ENCODE measurements at places on chromosomes 5 and 9.

- DNase-seq = no peak
Measured at GRCh38 chr9:4553951-4554381, 63.7 kb downstream of the SLC1A1 start.

DNA sequence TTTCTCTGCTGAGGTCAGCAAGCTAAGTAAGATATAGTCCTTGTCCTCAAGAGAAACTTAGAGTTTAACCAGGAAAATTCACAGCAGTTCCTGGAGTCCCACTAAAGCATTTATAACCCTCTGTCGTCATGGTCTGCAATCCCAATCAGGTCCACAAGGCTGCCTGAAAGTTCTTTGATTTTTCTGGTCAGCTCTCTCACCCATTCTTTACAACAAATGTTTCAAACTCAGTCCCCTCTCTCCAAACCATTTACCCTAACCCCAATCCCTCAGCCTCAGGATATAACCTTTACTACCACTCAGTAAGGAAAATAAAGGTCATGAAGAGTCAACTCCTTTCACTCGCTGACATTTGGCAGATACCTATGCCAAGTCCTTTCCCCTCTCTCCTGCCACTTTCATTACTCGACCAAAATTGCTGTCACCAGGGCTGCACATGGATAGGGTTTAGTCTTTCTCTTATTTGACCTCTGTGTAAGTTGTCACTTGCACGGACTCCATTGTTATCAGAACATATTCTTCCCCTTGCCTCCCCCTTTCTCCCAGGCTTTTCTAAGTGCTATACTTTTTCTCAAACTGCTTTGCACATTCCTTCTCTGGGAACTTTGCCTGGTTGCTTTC lies 936.6 kb downstream of the NR2F1-AS1 start:
- no peak for DNase-seq

GRCh38 chr5:100787648-100788047 lies 115.4 kb downstream of the ST8SIA4 start:
- DNase-seq = no peak

DNA sequence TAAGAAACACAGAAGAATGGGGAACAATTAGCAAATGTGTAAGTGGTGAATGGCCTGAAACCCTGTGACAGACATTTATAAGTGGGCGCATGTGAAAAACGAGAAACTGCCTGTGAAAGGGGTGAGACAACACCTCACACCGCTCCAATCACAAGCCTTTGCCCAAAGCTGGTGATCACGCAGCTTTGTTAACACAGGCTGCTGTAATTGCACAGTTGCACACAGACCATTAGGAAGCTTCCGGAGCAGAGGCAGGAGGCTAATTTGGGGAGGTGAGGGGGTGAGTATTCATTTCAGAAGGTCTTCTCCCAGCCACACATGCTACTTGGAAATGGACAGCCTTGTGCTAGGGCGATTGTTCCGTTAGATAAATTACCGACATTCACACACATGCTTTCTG lies 294.0 kb downstream of the MED10 start:
- no peak for DNase-seq

GRCh38 chr9:132694144-132694543 lies 23.9 kb downstream of the GTF3C4 start:
- DNase-seq = no peak

DNA sequence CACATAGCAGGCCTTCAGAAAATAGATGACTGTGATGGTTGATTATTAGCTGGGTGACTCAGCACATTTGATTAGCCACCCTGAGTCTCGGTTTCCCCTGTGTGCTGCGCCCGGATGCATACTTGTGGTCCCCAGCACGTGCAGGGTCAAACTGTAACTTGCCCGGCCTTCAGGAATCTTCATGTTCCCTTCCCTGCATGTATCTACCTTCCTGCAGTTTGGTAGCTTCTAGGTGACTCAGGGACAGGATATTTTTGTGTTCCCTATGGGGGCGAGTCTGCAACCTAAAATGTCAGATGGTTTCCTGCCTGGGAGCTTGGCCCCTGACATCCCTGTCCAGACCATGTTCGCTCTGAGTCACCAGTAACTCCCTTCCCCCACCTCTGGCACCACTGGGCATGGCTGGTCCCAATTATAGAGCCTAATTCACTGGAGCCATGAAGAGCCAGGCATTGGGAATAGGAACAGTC lies 13.2 kb downstream of the PTGS1 start:
- DNase-seq = no peak

DNA sequence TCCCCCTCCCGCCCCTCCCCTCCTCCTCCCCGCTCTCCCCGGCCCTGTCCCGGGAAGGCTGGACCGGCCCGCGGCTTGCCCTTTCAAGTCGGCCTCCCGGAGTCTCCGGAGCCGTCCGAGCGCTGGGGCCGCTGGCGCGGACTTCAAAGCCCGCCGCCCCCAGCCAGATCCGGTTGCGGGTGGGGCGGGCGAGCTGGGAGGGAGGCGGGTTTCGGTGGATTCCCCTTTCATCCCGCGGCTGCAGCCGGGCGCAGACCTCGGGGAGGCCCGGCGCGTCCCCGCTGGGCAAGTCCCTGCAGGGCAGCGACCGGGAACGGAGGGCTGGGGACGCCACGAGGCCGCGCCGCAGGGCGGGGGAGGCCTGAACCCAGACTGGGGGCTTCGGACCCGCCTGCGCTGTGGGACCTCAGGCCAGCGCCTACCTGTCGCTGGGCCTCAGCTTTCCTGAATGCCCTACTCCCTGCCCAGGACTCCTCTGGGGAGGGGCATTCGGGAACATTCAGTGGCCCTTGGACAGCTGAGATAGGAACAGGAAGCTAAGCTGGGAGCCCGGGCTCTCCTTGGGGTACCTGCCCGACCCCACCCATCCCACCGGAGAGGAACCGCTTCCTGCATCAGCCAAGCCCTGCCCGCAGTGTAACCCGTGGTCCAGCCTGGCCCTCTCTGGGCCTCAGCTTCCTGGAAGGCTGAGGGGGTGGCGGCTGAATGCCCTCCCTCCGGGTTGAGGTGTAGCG lies 23.4 kb downstream of the C9orf50 start:
- peak; percentile 34 for DNase-seq

DNA sequence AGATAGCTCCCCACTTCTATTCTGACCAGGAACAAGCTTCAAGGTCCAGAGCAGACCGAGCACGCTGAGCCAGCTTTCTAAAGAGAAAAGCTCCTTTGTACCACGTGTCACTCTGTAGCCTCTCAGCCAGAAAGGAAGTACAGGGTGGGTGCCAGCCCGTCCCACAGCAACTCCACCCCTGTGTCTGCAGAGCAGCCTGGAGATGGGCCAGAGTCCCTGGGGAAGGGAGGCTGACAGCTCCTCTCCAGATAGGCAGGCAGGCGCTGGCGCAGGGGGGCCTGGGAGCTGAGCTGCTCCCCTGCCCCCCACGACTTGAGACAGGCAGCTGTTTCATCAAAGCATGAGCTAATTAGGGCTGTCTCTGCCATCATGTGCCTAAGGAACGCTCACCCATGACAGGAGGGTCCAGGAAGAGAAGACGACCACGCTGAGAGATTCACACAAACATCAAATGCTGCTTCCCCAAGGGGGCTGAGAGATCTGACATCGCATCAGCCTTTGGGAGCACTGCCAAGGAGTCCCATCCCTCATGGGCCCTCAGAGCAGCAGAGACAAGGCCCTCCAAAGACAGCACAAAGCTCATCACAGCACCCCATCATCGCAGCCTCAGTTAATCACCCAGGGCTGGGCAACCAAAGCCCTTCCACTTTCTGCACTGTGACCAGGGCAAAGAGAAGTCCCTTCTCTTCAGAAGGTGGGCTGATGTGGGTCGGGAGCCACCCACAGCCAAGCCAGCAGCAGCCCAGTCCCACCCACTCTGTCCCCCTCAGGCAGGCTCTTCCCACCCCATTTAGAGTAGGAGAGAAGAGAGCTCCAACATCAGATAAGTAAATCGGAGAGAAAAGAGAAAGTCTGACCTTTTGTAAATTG lies 78.5 kb upstream of the LRRTM2 start:
- peak; percentile 5 for DNase-seq

- DNase-seq = no peak
Measured at GRCh38 chr9:38082446-38083287, 13.6 kb upstream of the SHB start.

- DNase-seq = no peak
Measured at GRCh38 chr9:113143432-113144227, 7.2 kb upstream of the SLC31A2 start.

- DNase-seq = no peak
Measured at GRCh38 chr5:14417276-14417730, 164.3 kb upstream of the OTULINL start.

GRCh38 chr5:151001436-151001835 lies 19.0 kb upstream of the GPX3 start:
- DNase-seq = no peak

- DNase-seq = no peak
Measured at GRCh38 chr5:4584982-4585381, 555.1 kb upstream of the ADAMTS16 start.

DNA sequence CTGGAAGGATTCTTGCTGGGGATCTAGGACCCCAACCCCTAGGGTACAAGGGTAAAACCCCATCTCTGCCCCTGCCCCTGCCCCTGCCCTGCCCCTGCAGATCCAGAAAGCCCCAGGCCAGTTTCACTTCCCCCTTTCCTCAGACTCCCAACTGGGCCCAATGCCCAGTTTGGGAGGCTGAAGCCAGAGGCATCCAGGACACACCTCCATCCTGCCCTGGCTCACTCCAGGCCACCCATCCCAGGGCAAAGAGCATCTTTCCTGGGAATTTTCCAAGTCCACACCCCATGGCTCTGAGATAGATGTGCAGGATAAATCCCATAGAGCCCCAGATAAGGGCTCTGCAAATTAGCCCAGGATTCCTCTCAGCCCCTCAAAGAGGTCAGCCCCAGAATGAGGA lies 17.4 kb downstream of the CNTFR start:
- DNase-seq = no peak

DNA sequence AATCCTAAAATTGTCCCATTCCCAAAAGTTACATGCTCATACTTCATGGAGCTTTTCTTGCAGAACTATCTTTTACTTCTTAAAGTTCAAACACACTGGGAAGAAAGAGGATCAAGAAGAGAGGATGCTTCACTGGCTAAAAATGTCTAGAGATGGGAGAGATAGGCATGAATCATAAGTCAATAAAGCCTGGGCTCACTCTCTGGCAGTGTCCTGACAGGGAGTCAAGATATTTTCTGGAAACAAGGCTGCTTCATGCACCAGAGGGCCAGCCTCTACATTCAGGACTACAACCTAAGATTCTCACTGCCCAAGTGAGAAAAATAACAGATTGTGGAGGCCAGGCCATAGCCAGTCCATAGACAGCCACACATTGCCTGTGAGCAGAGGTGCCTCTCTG lies 1358.4 kb downstream of the EFNA5 start:
- no peak for DNase-seq

DNA sequence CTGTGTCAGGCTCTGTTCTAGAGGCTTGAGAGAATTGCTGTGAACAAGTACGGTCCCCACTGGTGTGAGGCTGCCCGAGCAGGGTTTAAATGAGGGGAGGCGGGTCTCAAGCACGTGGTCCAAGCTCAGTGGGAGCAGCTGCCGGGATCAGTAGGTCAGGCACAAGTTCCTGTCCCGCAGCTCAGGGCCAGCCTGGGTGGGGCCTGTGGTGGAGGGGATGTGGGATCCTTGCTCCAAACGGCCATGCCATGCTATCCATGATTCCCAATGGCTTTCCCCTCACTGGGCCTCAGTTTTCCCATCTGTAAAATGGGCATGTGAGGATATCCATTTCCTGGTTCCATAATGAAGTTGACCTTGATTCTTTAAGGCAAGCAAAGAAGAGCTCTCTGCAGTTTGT lies 17.1 kb downstream of the OBP2B start:
- no peak for DNase-seq

- DNase-seq = no peak
Measured at GRCh38 chr5:59921816-59922215, 28.3 kb upstream of the PDE4D start.

- no peak for DNase-seq
Measured at GRCh38 chr5:132905938-132906337, 32.5 kb downstream of the LEAP2 start.

GRCh38 chr9:98019098-98019497 lies 36.0 kb downstream of the ANP32B start:
- DNase-seq = no peak

DNA sequence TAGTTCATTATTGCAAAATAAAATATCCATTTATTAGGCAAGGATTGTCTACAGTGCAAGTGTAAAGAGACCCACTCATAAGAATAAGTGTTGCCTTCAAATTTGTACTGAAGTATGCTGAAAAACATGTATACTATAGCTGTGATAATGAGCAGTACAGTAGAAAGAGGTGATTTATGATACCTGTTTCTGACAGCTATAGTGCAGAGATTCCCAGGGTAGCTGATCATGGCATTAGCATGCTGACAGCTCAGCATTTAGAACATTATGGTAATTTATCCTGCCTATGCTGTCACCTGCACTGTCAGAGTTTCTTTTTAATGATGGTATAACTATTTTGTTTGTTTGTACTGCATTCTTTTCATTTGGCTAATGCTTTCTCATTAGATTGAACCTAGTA lies 177.6 kb upstream of the TLX3 start:
- no peak for DNase-seq

GRCh38 chr9:14288433-14288832 lies 25.5 kb downstream of the NFIB start:
- DNase-seq = no peak

DNA sequence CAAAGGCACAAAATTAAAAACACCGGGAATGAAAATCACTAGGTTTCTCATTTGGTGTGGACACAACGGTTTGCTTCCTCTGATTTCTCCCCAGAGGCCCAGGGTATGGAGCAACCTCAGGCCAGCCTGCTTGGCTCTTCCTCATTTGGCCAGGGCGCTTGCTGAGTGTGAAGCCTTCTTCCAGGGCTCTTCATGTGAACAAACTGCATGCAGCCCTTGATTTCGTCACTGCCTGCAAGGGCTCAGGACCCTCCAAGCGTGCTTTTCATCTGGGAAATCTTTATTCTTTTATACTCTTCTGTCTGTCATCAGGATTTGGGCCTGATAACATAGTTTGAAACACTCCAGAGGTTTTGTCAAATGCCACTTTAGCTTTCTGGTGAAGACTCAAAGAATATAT lies 122.6 kb upstream of the KLF4 start:
- no peak for DNase-seq

GRCh38 chr5:4295663-4296339 lies 700.2 kb downstream of the IRX1 start:
- DNase-seq = no peak

GRCh38 chr5:78204241-78204640 lies 90.3 kb downstream of the AP3B1 start:
- no peak for DNase-seq

DNA sequence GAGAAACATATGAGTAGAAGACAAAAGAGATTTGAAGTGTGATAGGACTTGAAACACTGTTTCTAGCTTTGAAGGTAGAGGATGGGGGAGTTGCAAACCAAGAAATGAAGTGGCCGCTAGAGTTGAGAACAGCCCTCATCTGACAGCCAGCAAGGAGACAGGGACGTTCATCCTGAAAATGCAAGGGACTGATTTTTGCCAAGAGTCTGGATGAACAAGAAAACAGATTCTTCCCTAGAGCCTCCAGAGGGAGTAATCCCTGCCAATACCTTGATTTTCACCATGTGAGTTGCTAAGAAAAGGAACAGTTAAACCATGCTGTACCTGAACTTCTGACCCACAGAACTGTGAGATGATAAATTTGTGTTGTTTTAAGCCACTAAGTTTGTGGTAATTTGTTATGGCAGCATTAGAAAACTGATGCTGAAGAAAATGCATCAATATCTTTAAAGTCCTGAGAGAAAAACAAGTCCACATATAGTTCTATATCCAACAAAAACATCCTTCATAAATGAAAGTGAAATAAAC lies 154.0 kb upstream of the ADAMTSL1 start:
- DNase-seq = no peak
